ENCODE measurements at places on chromosomes 4 and X.

DNA sequence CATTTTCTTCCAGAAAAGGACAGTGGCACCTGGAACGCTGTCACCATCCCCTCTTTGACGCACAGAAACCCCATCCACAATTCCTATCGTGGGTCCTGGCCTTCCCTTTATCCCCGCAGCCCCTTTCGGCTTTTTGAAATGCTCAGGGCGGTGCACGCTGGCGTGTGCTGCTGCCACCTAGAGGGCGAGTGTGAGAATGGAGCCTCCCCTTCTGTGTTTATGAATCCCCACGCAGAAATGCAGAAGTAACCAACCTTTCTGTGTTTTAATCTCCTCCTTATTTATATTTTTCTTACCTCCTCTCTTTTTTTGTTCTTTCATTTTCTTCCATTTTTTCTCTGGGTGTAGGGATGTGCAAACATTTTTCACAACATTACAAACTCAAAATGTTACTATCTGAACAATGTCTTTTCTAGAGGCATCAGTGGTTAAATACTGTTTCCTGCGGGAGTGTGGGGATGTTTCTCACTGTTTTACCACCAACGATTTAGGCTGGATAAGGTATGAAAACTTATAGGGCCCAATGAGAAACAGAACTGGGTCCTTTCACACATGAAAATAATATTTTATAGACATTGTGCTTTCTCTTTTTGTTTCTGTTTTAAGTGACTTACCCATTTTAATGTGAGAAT is 50.0 kb downstream of the TMA16 start:
- DNase-seq, result peak; percentile 19

DNA sequence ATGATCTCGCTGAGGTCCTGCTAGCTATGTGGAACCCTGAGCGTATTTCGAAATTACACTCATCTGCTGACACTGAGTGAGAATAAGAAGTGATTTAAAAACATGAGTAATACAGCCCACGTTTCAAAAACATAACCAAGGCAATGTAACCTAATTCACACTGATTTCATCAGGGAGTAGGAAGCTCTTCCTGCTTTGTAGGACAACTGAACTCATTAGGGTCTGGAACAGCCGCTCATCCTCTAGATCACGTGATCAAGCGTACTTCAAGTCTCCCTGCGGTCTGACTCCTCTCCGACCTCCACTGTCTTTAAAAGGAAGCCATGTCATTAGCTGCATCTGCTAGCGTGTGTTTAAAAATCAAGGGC is 138.0 kb downstream of the NSUN7 start:
- DNase-seq, result no peak

GRCh38 chr4:153204247-153204671 is at the start of gene TRIM2:
TSS of gene TRIM2 (plus strand) at chr4:153204443. CDS start at chr4:153204531, 88 bp downstream.
- peak; percentile 78 for DNase-seq

- DNase-seq, result no peak
These were observed 80.7 kb upstream of the IGFBP7 start for GRCh38 chr4:57190601-57191481.

- DNase-seq, result no peak
These were observed 10.6 kb upstream of the ANXA5 start for GRCh38 chr4:121707344-121707743.
